ENCODE measurements at places on chromosomes 11 and 22.

DNA sequence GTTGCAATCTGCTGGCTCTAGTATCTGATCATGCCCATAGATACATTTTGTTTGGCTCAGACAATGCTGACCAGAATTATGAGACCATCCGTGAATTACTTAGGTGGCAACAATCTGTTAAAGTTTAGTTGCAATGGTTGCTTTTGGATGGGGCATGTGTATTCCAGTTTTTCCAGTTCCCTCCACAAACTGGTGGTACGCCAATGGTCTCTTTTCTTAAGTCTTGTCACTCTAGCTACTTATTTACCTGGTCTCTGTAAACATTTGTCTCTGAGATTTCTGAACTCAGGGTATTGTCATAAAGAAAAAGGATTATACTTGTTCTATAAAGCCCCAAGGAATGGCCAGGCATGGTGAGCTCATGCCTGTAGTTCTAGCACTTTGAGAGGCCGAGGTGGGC, 65.9 kb downstream of the PGR start:
- DNase-seq: no peak

GRCh38 chr22:29937940-29938693, 55.1 kb downstream of the MTMR3 start:
- no peak for DNase-seq

DNA sequence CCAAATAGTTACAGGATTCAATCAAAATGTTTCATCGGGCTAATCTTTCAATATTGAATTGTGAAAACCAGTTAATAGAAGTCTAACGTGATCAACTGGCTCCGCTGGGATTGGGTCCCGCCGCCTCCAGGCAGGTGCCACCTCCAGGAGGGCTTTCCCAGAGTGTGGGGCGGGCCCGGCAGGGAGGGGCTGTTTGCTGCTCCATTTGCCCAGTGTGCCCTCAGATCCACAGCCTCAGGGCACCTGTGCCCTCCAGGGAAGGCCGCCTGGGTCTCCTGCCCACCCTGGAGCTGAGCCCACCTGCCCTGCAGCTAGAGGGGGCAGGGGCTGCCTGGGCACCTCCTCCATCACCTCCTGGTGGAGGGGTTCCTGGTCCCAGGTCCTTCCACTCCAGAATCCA, 17.9 kb downstream of the BRSK2 start:
- no peak for DNase-seq

DNA sequence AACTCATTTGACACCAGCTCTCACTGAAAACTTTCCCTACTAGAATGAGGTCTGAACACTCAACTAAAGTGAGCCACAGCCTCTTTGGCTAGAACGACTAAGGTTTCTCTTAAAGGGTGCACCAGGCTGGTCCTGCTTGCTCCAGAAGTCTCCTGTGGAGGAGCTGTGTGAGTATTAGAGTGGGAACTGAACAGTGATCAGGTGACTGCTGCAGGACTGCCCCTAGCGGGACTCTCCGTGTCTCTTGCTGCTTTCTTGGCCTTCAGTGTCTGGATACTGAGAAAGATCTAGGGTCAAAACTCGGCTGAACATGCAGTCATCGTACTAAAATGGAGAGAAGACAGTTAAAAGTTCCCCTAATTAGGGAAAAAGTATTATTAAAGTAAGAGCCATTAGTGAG, 34.6 kb downstream of the FAM118A start:
- peak; percentile 11 for DNase-seq

- no peak for DNase-seq
Measured at GRCh38 chr22:49366437-49366836, 461.2 kb downstream of the BRD1 start.

DNA sequence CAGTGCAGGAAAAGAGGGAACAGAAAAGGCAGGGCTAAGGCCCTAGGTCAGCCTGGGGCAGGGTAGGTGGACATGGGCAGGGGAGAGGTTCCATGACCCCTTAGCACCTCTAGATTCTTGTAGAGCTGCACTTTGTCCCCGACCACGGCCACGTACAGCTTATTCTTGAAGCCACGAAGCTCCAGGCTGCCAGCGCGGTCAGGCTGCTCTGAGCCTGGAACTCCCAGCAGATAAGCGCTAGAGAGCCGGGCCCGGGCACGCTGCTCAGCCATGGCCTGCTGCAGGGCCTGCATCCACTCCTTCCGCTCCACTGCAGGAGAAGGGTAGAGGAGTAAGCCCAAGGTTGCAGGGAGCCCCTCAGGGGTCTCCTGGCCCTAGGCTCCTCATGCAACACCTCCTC, 36.1 kb upstream of the PDE2A start:
- DNase-seq: no peak

DNA sequence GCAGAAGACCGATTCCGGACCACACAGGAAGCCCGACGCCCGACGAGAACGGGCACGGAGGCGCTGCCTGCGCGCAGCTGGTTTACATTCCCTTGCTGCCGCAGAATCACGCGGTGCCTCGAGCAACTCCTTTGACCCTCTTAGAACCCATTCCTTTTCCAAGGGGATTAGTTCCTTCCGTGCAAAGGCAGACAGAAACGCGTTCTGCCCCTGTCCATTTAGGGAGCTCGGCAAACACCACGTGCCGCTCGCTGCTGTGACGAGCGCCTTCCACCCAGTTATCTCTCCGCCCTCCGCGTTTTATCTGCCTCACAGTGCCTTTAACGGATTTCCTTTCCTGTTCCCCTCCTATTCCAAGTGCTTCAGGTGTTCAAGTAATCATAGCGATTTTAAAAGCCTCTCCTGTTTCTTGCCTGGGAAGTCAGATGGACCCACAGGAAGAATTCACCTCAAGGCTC, 24.1 kb upstream of the MICAL3 start:
- peak; percentile 50 for DNase-seq

DNA sequence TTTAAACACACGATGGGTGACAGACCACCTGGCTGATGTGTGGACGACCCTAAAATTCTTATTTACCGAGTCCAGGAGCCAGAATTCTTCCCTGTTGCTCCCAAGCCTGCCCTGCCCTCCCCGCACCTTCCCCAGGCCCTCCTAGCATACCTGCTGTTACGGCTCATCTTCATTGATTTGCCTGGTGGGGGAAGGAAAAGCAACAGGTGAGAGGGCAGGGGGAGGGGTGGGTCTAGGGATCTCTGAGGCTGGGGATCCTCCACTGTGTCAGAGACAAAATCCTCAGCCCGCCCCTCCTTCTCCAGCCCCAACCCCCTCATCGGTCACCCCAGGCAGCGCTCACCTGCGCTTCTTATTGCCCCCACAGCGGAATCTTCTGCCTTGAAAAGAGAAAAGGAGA, 4.0 kb downstream of the FXYD2 start:
- no peak for DNase-seq

GRCh38 chr11:122808478-122808869, 29.8 kb upstream of the CRTAM start:
- no peak for DNase-seq

GRCh38 chr22:35212009-35212408, 45.3 kb upstream of the HMGXB4 start:
- no peak for DNase-seq
